Activated CD8-positive, alpha-beta memory T cell treated with anti-CD3 and anti-CD28 coated beads for 1 hour (primary cell): ENCODE measurements at places on chromosomes 5 and 9.

DNA sequence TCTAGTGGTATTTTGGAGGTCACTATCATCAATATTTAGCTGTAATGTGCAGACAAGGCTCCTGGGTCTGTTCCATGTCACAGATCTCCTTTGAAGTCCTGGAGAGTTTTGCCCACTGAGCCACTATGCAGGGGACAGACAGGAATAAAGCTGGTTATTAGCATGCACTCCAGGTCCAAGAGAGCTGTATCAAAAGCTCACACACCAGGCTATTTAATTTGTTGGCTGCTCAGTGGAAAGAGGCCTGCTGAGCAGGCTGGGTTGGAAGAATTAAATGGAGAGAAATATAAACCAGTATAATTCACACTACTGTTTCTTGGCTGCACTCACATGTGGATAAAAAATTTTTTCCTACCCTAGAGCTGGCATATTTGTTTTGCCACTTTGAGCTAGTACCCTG, 113.8 kb upstream of the TAF11L2 start:
- DNase-seq: no peak

DNA sequence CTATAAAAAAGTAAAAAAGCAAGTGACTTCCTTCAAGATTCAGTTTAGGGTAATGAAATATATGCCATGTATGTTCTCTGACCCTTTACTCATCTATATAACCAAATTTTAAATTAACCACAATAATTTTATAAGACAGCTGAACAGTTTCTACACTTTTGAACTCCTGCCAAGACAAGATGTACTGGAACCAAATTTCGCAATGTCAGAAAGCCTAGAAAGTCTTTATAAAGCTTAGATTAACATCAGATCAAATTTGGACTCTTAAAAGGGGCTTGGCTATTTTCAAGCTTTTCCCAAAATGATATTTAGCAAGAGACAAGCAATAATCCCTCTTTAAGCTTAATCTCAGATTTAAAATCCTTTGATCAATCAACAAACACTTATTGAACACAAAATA, 362.6 kb downstream of the PTPRD start:
- no peak for DNase-seq

- DNase-seq: peak; percentile 98
Observed at GRCh38 chr9:92293452-92294296, at the start of gene IARS1. IARS1 (minus strand) TSS chr9:92293697; CDS start chr9:92289419, 4,278 bp downstream.

GRCh38 chr5:136070486-136071285, 41.9 kb downstream of the TGFBI start:
- DNase-seq: no peak

DNA sequence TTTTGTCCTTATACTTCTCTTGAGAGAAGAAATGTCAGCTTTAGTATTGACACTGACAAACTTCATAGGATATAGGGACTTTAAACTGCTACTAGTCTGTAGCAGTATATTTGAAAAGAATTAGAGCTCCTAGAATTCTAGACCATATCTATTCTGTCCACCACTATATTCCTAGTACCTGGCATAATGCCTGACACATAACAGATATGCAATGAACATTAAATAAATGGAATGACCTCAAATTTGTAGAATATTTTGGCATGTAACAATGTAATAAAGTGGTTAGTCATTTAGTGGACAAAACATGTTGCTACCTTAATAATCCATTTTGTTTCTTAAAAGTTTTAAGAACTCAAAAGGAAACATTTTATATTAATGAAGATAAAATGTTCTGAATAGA, 57.5 kb downstream of the HOMER1 start:
- DNase-seq: no peak

GRCh38 chr5:147188200-147189108, 46.4 kb upstream of the STK32A start:
- no peak for DNase-seq

- DNase-seq: no peak
Observed at GRCh38 chr5:160287378-160288051, 24.8 kb downstream of the CCNJL start.

- no peak for DNase-seq
Observed at GRCh38 chr9:129307227-129307970, 129.3 kb upstream of the IER5L start.

GRCh38 chr9:80873861-80874260, 815.5 kb downstream of the TLE1 start:
- no peak for DNase-seq

GRCh38 chr5:7795306-7795705, 55.6 kb downstream of the CFAP90 start:
- DNase-seq: no peak

DNA sequence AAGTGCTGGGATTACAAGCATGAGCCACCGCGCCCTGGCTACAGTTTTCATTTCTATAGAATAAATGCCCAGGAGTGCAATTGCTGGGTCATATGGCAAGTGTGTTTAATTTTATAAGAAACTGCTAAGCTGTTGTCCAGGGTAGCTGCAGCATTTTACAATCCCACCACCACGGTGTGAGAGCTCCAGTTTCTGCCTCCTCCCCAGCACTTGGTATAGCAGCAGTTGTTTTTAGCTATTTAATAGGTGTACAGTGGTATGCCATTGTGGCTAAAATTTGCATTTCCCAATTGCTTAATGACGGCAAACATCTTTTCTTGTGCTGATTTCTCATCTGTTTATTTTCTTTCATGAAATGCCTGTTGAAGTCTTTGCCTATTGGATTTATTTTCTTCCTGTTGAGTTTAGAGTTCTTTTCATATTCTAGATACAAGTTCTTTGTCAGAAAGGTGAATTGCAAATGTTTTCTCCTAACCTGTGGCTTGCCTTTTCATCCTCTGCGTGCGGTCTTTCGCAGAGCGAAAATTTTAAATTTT, 100.3 kb downstream of the NDFIP1 start:
- no peak for DNase-seq

DNA sequence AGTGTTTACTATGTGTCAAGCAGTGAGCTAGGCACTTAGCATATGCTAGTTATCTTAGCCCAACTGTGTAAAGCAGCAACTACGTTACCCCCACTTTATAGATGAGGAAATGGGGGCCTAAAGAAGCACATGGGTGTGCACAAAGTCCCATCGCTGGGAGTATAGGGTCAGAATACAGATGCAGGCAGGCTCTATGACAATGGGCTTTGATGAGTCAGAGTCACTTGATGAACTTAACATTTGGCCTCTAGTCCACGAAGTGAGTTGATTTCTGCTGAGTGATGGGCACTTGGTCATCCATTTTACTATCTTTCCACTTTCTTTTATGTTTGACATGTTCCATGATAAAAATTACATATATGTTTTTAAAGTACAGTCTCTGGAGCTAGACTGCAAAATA, 204.3 kb downstream of the TRIM32 start:
- no peak for DNase-seq

DNA sequence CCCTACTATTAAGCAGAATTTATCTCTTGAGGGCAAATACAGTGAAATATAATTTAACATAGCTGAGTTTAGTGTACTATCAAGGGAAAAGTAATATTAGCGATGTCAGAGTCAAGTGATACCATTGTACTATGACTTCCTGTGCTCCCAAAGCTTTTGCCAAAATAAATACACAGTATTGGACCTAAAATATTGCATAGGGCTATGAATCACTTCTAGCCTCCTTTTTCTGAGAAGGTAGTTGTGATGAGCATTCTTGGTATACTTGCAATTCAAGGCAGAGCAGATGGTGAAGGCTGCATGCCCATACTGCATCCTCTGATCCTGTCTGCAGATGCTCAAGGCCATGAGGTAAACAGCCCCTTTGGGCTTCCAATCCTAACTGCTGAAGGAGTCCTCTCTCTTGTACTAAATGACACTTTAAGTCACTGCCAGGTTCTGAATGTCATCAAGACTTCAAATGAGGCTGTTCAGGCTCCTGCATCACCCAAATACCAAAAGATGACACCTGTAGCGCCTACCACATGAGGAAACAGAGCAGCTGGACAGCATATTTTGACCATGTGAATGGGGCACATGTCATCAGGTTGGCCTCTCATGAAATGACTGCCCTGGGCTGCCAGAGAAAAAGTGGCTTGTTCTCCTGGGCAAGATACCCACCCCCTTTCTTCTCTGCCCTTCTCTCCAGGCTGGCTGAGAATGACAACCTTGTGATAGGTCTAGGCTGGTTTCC, 29.7 kb upstream of the PPP2CA start:
- no peak for DNase-seq

- DNase-seq: no peak
Observed at GRCh38 chr5:113243349-113243664, 191.5 kb downstream of the TSSK1B start.

- DNase-seq: no peak
Observed at GRCh38 chr5:6705088-6705487, 8.1 kb upstream of the TENT4A start.

DNA sequence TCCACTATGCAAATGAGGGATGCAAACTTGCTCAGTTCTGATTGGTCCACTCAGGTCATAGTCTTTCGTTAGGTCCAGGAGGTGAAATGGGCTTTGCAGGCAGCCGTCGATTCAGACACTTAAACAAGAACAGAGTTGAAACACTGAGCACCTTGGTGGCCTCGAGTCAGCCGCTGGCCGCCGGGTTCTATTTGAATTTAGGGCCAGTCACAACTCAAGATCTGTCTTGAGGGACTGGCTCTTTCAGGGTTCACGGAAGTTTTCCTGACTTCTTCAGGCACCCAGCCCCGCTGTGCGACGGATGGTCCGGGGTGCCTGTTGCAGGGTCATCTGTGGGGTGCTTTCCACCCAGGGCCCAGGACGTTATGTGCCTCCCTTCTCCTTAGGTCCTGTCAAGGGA, 412.8 kb upstream of the IRX4 start:
- DNase-seq: no peak

- no peak for DNase-seq
Observed at GRCh38 chr9:122821278-122821943, 7.0 kb downstream of the PDCL start.

GRCh38 chr5:90408571-90409317, 812 bp downstream of the CETN3 start:
- DNase-seq: no peak

DNA sequence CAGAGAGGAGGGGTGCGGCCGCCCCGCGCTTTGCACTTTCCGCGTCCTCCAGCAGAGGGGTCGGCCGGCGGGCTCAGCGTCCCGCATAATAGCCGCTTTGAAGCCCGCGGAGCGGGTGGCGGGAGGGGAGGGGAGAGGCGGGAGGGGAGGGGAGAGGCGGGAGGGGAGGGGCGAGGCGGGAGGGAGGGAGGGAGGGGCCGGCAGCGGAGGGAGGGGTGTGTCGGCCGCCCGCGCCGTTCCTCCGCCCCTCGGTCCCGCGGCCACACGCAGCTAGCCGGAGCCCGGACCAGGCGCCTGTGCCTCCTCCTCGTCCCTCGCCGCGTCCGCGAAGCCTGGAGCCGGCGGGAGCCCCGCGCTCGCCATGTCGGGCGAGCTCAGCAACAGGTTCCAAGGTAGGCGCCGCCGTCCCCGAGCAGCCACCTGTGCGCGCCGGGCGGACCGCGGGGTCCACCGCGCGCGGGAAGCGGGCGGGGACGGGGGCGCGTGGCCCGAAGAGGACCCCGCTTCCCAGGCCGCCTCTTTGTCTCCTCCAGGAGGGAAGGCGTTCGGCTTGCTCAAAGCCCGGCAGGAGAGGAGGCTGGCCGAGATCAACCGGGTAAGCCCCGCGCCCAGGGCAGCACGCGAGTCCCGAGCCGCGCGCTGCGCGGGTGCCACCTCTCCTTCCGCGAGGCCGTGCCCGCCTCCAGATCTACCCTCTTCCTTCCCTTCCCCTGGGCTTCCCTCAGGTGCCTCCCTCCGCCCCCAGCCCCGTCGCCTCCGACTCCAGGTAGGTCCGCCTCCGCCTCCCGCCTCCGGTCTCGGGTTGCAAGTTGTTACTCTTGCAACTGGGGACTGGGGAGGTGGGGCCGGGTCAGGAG, at the start of gene AIF1L:
TSS of gene AIF1L (plus strand) at position 263 of the 857 bp plus-strand sequence. CDS start at position 362, 99 bp downstream.
- DNase-seq: no peak

GRCh38 chr9:73847536-73847935, 649.6 kb upstream of the RORB start:
- DNase-seq: no peak

DNA sequence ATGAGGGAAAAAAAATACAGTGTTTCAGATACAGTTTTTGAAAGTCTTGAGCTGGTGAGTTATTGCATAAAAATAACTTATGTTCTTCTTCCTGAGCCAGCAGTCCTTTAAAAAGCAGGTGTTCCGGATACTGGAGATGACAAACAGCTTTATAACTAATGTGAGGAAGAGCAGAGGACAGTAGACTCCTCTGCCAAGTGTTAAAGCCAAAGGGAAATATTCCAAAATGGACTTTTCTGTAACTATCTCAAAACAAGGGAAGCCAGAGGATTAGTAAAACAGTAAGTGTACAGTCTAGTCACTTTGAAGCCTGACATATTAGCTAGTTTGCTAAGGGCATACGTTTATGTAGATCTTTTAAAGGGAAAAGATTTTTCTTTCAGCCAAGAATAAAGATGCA, 11.0 kb upstream of the SNCAIP start:
- no peak for DNase-seq

DNA sequence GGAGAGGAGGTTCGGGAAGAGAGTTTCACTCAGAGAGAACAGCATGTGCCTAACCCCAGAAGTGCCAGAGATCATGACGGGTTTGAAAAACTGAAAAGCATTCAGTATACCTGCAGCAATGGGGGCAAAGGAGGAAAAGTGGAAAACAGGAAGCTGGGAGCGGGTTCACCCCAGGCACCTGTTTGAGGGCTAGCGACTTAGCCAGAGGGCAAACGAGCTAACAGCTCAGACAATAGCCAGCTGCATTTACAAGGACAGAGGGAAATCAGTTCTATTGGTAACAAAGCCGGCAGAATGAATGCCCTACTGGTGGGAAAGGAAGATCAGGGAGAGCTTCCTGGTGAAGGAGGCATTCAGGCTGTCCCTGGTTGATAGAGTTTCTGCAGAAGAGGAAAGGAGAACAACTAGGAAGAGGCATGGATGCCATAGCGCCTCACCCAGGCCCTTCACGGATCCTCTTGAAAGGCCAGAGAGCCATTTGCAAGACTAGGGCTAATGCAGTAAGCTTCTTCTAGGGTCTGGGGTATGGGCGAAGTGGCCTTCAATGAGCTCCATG, 141.7 kb upstream of the ADRA1B start:
- no peak for DNase-seq

- no peak for DNase-seq
Observed at GRCh38 chr9:81680506-81680905, 8.8 kb downstream of the TLE1 start.

- no peak for DNase-seq
Observed at GRCh38 chr9:133515615-133516255, 9.0 kb downstream of the MYMK start.

DNA sequence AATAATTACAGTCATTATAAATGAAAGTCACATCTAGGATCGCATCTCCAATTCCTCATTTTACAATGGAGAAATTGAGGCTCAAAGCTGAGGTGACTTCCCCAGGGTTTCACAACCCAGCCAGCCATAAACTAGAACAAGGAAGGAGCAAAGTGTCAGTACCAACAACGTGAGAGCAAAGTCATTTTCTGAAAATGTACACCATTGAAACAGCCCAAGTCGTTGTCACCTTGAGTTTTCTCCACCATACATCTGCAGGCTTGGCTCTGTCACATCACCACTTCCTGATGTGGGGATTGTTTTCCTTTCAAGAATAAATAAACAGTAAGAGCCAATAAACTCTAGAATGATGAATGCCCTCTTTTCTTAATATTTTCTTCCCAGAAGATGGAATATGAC, 184.5 kb upstream of the PTGER4 start:
- DNase-seq: no peak
